ENCODE measurements at places on chromosomes 2 and 18.

- no peak for DNase-seq
Observed at GRCh38 chr2:145460112-145460511, 940.2 kb upstream of the ZEB2 start.

DNA sequence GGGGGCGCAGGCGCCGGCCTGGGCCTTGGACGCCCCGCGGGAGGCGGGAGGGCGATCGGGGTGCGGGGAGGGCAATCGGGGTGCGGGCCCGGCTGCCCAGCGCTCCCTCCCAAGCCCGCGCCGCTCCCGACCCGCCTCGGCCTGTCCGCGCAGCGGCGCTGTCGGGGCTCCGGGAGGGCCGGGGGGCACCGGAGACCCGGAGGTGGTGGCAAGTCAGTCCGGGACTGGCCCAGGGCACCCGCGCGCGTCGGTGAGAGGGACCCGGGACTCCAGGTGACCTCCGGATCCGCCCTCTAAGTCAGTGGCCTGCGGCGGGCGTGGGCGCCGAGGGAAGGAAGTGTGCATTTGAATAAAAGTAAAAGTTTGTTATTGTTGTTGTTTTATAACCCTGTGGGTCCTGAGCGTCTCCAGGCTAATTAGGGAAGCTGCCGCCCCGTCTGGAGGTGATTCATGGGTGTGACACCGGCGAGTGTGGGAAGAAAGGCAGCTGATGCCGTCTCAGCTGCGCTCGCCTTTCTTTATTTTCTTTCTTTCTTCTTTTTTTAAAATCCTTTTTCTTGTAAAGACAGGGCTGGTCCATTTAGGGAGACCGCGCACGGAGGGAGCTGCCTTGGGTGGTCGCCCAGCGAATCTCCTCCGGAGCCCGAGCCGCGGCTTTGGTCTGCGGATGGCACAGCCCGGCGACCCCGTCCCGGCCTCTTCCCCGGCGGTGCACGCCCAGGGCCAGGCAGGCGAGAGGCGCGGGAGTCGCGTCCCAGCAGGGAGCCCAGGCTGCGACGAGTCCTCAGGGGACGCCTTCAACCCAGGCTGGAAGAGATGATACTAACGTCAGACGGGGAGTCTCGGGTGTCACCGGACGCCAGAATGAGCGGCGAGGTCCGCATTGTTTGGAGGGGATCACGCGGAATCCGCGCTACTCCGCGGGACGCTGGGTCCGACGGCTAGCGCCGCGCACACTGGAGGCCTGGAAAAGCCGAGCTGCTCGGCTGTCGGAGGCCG, 627 bp upstream of the CRACDL start:
- DNase-seq: no peak

GRCh38 chr2:168156661-168157060, 90.7 kb downstream of the STK39 start:
- no peak for DNase-seq

DNA sequence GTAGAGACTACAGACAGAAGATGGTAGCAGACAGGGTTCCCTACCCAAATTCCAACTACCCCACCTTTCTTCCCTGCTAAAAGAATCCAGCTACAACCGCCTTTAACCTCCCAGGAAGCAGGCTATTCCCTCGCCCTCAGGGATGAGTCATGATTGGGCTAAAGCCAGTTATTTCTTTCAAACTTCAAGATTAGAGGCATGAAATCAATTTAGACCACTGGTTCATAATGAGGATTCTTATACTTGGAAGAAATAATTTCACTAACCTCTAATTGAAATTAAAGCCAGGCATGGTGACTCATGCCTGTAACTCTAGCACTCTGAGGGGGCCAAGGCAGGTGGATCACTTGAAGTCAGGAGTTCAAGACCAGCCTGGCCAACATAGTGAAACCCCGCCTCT, 20.0 kb downstream of the TRIP12 start:
- DNase-seq: no peak

- no peak for DNase-seq
Observed at GRCh38 chr2:55598056-55598795, 19.2 kb downstream of the PPP4R3B start.

- DNase-seq: no peak
Observed at GRCh38 chr2:134717286-134718022, 1.3 kb downstream of the TMEM163 start.

- no peak for DNase-seq
Observed at GRCh38 chr2:146321175-146321574, 1523.7 kb upstream of the ACVR2A start.

DNA sequence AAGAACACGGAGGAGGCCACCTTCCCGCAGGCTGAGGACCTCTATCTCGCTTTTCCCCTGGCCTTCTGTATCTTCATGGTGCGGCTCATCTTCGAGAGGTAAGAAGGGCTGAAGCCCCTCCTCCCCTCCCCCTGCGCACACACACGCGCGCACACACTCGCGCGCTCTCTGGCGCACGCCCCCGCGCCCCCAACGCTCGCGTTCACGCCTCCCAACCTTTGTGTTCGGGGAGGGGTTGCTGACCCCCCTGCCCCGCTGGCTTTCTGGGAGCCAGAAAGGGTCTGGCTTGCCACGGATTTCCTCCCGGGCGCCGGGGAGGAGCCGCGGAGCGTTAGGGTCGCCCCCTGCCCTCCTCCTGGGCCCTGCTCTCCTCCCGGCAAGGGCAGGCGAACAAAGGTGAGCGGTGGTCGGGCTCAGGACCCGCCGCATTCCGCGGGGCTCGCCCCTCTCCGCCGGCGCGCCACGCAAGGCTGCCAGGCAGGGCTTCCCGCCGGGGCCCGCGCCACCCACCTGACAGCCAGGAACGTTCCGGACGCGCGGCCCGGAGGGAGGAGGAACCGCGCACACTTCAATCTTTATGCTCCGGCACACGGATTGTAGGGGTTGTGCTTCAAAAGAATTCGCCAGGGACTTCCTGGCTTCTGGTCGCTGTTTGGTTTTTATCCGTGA, 583 bp downstream of the CERS6 start:
- DNase-seq: peak; percentile 30

DNA sequence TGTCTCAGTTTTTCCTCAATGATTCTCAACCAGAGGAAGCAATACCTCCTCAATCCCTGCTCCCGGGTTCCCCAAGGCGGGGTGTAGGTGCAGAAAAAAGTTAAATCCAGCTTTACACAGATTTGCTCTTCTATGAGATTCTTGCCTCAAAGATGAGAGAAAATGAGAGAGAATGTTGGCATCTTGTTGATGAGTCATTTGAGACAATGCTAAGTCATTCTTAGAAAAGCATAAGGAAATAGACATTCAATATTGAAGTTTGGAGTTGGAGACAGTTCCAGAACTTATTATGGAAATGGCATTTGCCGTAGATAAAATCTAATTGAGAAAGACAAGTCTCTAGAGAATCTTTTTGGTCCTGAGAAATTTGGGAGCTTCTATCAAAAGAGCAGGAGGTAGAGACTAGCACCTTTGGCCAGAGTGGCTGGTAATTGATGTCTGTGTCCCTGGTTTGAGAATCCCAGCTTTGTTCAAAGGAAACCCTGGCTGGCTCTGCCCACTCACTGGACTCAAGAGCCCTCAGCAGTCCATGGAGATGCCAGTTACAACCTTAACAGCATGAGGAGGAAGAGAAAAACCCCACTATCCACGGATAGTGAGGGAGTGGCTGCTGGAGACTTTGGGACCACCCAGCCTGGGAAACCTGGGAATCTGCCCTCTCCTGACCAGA, 181.2 kb downstream of the FAM124B start:
- no peak for DNase-seq

DNA sequence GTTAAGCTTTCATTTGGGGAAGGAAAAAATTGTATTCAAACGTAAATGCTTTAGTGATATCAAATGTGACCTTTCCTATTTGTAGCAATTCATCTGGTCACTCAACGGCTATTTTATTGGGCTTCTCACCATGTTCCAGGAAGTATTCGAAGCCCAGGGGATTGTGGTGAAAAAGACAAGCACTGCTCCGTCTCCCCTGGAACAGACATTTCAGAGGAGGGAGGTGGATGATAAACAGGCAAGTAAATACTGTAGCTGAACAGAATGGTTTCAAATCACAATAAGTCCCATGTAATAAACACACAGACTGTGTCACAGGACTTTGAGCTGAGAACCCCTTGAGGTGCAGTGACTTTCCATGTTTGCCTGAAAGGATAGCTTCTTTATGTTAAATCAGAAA, 464.7 kb upstream of the HNRNPA3 start:
- no peak for DNase-seq

DNA sequence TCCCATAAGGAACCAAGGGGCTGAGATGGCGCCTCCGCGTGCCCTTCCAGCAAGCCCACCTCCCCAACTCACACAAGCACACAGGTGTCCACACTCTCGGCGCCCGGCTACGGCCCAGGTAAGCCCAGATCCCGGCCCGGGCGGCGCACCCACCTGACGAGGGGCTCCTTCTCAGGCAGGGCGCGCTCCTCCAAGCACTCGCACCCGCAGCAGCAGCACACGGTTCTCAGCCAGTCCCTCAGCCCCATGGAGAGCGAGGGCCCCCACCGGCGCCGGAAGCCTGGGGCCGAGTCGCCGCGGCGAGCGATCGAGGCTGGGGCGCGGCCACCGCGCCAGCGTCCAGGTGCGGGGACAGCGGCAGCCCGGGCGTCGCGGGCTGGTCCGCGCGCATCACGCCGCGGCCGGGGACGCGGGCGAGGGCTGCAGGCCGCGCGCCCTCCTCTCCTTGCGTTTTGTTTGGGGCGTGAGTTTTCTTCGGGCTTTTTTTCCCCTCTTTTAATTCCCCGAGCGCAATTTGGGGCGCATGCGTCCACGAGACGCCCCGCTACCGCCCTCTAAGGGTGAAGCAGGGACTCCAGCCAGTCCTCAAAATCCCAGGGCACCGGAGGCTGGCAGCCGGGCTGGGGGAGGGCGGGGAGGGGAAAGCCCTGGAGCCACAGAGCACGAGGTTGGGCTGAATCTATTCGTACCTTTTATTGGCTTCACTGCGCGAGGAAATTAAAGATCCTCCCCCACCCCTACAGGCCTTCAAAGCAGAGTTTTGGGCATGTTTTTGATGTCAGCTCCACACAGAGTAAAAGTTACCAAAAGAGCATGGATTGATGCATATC, at the start of gene MREG:
Gene MREG, minus strand, starts transcription at position 472 of the 830 bp plus-strand sequence. Its CDS starts 224 bp downstream, at position 248.
- DNase-seq: peak; percentile 8

DNA sequence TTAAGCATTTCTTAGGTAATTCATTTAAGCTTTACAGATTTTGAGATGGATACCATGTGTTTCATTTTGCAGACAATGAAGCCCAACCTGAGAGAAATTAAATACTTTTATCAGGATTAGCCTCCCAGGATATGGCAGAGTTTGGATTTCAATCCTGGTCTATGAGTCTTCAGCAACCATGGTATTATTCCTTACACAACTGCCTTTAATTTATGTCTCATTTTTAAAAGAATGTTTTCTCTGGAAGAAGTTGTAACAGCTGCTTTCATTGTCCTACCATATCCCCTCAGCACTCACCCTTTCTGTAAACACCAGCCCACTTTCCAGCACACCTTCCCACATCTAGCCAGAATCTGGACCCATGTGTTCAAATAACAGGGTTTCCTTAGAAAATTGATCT, 863.7 kb upstream of the VRK2 start:
- DNase-seq: no peak

GRCh38 chr18:8601277-8602032, 7.8 kb upstream of the RAB12 start:
- DNase-seq: no peak
